H4 (cell line): ENCODE measurements at places on chromosomes 12 and 14. TPM values are rescaled to one million over a fixed set of nuclear protein-coding genes. Genes with fewer than 3 reads are reported as not detected.
A peak's percentile ranks its signal among the peaks of the same experiment; 100 is the strongest.

Gene SRRM4
- 0.04 TPM in 1 of 2 replicates, not detected in the other for total RNA-seq

Gene KLHL33
- not detected in 2 replicates for total RNA-seq

Gene SCNN1A
- total RNA-seq, result 1.7 and 2.1 TPM in 2 replicates

GRCh38 chr12:90916516-90916915, 38.5 kb downstream of the CCER1 start:
- DNase-seq, result no peak

DNA sequence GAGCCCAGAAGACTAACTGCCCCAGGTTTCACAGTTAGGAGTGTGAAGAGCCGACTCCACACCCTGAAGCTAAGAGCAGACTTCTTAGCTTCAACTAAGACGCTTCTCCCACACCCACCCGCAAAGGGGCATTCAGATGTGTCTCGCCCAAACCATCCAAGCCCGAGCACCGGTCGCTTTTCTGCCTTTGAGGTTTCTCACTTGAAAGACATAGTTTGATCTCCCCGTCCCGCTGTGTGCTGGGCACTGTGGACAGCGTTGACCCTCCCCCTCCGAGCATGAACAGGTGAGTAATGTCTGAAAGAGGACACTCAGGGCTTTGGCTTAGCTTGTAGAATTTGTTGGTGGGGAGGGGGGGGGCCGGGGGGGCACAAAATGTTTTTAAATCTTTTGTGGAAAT, 123.8 kb downstream of the TMEM132D start:
- DNase-seq, result no peak

DNA sequence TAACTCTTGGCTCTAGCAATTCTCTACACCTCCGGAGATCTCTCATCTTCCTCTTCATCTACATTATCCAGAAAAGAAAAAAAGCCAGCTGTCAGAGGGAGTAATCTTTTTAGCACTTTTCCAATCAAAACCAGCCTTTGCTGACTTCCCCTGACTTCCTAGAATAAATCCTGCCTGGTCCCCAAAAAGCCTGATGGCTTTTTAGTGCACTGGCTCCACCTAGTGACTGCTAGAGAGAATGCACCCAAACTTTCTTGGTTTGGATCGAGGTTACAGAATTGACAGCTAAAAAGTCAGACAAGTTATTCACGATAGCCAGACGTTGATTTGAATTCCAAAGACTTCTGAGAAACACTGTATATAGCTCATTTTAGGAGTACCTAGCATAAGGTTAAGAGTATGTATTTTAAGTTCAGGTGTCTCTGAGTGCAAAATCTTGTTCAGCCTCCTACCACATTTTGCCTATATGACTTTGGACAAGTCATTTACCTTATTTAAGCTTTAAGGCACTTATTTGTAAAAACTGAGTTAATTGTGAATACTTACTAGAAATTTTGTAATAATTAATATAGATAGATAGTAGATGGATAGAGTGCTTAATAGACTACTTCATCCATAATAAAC, 185.7 kb upstream of the GRIN2B start:
- peak; percentile 39 for DNase-seq

GRCh38 chr14:39381366-39381765, 50.9 kb downstream of the FBXO33 start:
- DNase-seq, result peak; percentile 13

DNA sequence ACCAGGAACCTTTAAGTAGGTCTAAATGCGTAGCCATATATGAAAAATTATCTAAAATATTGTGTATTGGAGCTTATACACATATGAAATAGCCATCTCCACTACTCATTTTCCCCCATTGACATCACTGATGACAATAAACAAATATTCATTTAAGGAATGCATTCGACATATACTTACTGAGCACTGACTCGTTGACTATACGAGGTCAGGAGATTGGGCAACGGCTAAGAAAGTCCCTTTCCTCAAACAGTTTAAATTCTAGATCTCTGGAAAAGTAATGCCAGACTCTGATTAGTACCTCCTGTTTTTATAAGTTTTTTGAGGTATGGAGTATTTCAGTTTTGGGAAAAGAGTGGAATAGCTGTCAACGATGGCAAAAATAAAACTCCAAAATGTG, 139.4 kb upstream of the DIO2 start:
- no peak for DNase-seq

GRCh38 chr14:68271913-68272391, 452.4 kb downstream of the RAD51B start:
- no peak for DNase-seq
